ENCODE measurements at places on chromosomes 7 and 10.

DNA sequence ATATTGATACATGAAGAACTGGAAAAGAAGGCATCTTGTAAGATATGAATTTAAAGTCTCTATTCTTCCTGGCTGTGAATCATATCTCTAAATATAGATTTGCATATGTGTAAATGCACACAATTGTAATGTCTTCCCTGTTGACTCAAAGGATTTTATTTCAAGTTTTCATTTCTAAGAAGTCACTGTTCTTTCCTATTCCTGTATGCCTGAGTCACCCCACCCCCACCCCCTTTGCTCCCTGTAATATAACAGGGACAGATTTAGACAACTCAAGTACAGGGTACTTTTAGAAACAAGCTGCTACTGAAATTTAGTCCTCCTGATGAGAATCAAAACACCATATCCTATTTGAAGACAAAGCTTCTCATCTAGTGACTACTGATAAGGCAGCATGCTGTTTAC is 43.0 kb upstream of the HECTD2 start:
- DNase-seq = no peak

DNA sequence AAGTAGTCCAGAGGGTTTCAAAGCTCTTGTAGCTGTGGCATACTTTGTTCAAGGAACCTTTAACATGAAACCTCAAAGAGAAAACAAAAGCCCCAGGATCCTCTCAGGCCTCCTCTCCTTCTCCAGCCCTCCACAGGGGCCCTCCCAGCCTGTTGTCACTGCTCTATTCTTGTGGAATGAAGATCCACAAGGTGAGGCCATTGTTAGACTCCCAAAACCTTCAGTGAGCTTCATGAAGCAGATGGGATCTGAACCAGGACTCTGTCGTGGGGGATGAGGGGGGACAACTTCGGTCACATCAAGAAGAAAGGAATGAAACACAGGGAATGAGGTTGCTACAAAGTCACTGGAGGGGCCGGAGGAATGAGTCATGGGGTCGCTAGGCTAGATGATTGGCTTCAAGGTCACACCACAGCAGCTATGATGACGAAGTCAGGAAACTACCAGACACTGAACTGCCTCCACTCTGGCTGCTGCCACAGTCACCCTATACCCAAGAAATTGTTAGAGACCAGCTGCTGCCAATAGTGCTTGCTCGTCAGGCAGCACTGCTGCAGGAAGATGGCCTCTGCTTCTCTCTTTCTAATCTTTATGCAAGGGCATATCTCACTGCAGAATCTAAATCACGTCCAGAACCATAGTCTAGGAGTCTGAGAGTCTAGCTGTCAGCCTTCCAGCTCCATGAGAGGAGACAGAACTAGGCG is 208.8 kb downstream of the HIBADH start:
- DNase-seq = no peak

DNA sequence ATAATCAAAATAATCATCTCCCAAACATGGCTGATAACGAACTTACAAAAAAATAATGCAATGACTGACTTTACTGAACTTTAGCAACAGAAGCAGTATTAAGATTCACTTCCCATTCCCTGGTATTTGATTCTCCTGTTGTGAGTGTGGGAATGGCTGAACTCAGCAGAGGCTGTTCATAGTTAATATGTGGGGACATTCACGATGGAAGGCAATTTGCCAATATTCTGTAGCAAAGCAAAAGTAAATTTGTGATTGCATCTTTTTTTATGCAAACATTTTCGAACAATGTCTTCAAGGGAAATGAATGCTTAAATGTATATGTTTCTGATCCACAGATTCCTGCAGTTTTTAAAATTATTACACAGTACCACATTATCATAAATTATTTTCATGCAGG is 431.7 kb upstream of the KLF6 start:
- DNase-seq = no peak

DNA sequence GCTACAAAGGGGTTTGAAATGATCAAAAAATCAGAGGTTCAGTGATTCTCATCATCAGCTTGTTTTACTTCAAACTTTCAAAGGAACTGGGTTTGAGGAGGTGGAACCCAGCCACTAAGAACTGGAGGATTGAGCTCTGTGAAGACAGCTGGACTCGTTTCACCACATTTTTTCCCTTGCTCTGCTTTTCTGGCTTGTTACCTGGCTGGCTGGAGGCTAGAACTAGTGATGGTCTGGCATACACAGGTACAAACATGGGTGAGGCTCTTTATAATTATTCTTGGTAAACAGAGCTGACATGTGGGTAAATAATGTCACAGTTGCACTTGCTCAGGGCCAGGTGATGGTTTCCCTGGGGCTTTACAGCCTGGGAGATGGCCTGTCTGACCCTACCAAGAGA is 352.5 kb downstream of the FGFR2 start:
- DNase-seq = no peak

DNA sequence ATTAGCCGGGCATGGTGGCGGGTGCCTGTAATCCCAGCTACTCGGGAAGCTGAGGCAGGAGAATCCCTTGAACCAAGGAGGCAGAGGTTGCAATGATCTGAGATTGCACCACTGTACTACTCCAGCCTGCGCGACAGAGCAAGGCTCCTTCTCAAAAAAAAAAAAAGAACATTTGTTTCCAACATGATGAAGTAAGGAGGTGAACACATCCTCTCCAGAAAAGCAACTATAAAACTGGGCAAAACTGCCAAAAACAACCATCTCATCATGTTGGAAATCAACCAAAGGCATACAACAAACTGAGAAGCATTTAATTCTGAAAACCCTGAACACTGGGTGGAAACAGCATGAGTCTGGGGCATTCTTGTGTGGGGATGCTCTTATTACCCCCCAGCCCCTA is 14.3 kb downstream of the PRTFDC1 start:
- DNase-seq = no peak

DNA sequence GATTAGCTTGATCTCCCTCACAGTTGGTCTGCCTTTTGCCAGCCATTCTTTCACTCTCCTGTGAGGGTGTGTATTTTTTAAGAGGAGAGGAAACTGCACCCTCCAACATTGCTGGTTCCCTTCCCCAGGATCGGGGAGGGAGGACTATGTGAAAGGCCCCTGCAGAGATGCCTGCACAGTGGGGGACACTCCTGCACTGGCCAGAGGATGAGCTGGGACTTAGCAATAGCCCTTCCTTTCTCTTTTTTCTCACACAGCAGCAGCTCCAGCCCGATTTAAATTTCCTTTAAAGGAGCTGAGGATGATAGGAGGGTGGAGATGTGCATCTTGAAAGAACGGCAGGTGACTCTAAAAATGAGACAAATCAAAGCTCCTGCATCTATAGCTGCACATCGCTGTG is 18.7 kb downstream of the SORCS3 start:
- no peak for DNase-seq

- DNase-seq = no peak
These were observed 93.9 kb downstream of the CHN2 start for GRCh38 chr7:29288181-29289091.

DNA sequence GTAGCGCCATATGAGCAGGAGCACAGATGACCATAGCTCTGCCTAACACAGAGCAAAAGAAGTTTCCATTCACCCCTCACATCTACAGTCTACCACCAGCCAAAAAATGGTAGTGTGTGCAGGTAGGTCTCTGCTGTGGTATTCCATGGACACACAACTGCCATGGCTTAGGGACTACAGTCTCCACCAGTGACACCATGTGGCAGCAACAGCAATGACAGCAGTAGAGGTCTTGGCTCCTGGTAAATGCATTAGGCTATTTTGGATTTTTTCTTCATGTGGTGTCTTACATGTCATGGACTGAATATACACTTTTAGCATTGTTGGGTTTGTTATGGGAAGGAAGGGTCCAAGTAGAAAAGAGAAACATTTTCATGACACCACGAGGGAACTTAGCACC is 70.1 kb upstream of the CABCOCO1 start:
- DNase-seq = no peak

DNA sequence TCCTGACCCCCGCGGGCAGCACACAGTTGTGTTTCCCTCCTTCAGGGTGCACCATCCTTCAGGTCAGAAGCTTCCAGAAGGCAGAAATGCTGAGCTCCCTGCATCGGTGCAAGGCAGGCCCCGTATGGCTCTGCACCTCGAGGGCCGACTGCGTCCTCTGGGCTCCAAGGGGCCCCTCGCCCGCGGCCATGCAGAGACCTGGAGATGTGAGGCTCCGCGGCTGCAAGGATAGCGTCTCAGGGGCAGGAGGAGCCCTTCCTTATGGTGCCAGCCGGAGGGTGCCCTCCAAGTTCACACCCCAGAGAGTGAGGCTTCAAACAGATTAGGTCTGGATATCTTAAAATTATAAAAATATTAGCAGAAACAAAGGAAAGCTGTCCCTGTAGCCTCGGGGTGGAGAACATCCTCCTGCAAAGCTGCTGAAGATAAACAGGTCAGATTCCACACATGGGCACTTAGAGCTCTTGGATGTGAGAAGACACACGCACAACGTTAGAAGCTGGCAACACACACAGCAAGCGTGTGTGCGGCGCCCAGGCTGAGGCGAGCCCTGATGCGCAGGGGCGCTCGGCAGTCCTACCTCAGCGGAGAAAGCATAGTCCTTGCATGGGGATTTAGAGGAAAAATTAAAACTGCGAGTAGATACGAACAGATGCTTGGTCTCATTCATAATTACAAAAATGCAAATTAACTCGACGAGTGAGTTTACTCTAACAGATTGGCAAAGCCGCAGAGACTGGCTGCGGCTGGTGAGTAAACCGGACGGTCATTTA is 20.4 kb downstream of the KNDC1 start:
- DNase-seq = no peak

GRCh38 chr10:116198676-116199035 is 74.3 kb downstream of the GFRA1 start:
- DNase-seq = no peak

DNA sequence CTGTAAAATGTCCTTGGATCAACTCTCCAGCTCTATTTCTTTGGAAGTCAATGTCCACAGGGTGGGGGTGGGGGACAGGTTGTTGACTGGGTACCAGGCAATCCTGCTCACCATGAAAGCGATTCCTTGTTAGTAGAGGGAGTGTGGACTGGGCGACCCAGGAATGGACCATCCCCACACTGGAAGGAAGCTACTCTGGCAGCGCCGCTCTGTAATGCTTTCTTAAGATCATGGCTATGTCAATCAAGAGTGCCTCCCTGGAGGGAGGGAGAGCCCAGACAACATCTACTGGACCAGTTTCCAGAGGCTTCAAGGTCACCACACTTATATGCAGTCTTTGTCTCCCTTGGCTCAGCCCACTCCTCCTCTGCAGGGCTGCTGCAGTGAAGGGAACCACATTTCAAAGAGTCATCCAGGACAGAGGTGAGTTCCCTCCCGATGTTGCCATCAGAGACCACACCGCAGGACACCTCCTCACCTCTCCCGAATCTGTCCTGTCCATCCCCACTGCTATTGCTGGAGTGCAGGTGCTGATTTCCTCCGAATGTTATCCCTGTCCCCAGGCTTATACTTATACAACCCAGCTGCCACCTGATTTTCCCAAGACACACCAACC is 6.9 kb downstream of the GIMAP5 start:
- no peak for DNase-seq

DNA sequence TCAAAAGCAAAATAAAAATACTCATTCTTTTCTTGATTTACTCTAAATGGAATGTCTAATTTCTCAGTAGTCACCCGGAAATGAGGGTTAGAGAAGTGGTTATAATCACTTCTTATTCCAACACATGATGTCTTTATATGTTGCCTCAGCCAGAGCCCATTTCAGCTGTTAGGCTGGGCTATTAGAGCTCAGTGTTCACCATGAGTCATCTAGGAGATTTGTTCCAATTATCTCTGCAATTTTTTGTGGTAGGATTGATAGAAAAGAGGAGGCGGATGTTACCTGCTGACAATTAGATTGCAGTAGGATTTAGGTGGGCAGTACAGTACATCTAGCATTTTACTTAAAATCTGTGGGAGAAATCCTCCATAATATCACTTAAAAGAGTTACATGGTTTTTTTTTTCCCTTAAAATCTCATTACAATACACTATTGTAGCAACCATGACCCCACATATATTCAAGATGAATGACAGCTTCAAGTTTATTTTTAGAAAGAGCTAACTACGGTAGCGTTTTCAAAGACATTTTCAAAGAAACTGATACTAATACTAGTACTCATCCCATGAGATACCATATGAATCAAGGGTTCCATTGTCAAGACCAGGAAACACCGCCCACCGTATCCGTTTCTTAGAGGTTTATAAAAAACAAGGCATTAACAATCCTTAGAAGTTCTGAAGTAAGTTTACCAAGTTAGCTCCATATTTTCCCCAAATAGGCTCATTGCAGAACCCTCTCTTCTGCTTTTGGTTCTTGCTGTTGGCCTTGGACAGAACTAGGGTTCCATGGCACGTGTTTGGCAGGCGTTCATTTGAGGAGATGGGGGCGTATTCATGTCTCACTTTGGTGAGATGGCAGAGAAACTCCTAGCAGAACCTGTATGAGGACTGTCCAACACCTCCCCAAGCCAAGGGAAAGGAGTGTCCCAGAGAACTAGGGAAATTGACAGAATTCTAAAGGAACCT is 10.4 kb downstream of the CPA2 start:
- DNase-seq = peak; percentile 36

DNA sequence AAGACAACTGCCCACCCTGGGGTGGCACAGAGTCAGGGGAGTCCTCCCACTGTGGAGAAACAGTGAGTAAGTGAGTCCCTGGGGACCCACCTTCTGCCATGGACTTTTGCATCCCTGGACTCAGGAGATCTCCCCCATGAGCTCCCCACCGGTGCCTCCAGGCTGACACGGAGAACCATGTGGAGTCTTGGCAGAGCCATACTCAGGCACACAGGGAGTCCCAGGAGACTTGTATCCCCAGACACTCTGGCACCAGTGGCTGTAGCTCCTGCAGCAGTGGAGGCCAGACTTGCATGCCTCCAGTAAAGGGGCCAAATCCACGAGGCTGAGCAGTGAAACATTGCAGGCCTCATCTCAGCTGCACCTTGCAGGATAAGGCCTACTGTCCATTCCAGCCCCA is 791.4 kb downstream of the PCDH15 start:
- no peak for DNase-seq

- no peak for DNase-seq
These were observed 492.9 kb upstream of the FOXK1 start for GRCh38 chr7:4189131-4189570.

- no peak for DNase-seq
These were observed 37.8 kb downstream of the WDFY4 start for GRCh38 chr10:48722153-48723145.

Measured in activated naive CD8-positive, alpha-beta T cell treated with anti-CD3 and anti-CD28 coated beads for 36 hours (primary cell).